ENCODE measurements at places on chromosomes 4 and X. TPM values are rescaled to one million over a fixed set of nuclear protein-coding genes. Genes with fewer than 3 reads are reported as not detected.
A peak's percentile ranks its signal among the peaks of the same experiment; 100 is the strongest.

GRCh38 chrX:10453945-10454344 is 166.4 kb downstream of the MID1 start:
- DNase-seq: no peak

- DNase-seq: no peak
Observed at GRCh38 chr4:151173871-151174270, 74.4 kb downstream of the RPS3A start.

GRCh38 chrX:71154196-71154595 is 9.6 kb downstream of the NLGN3 start:
- DNase-seq: no peak

DNA sequence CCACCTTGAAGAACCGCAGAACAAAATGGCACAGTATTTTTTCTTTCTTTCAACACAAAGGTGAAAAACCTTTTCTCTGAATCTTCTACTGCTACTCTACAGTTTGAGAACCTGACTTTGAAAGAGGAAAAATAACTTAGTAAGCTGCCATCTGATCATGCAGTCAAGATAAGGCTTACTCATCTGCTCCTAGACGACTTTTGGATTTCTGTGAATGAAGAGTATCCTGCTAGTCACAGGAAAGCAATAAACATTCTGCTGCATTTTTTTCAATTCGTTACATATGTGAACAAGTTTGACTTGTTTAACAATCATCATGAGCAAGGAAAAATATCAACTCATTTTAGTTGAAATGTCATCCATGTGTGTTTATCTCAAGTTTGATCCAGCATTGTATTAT is 25.2 kb downstream of the TIGD2 start:
- DNase-seq: no peak

- no peak for DNase-seq
Observed at GRCh38 chr4:81199831-81200230, 15.2 kb downstream of the PRKG2 start.

GRCh38 chr4:147340111-147340510 is 140.8 kb upstream of the EDNRA start:
- peak; percentile 17 for DNase-seq

- no peak for DNase-seq
Observed at GRCh38 chr4:108783665-108784463, 21.0 kb upstream of the ETNPPL start.

DNA sequence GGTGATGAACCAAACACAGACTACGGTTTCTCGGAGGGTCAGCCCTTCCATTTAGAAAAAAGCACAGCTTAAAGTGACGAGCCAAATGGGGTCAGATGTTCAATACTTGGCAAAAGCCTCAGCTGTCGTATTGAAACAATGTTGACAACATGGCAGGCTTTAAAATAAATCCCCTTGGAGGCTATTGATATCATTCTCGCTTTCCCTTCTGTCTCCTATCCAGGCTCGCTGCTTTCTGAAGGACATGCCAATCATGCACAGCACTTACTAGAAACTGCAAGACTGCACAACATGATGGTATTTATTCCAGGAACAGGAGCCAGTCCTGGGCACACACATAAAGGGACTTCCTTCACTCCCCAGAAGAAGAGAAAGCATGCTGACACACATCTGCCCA is 137.9 kb downstream of the SLC7A11 start:
- DNase-seq: no peak

GRCh38 chr4:23962462-23962861 is 72.6 kb upstream of the PPARGC1A start:
- no peak for DNase-seq

GRCh38 chr4:174040287-174040686 is 243.2 kb downstream of the FBXO8 start:
- DNase-seq: no peak

CC2D2A gene
- 3.6 TPM for total RNA-seq

OTUD6A gene
- total RNA-seq: not detected

AKAP14 gene
- 0.28 TPM for total RNA-seq

KLF8 gene
- total RNA-seq: 0.13 TPM

PLP1 gene
- total RNA-seq: 0.13 TPM

VGLL1 gene
- total RNA-seq: not detected

GATA1 gene
- total RNA-seq: 0.23 TPM

PCDH10 gene
- not detected for total RNA-seq

All from Panc1 (cell line).